ENCODE measurements at places on chromosomes 2 and 18. TPM values are rescaled to one million over a fixed set of nuclear protein-coding genes. Genes with fewer than 3 reads are reported as not detected.

- DNase-seq, result no peak
Measured at GRCh38 chr2:27772804-27773203, 1.3 kb downstream of the MRPL33 start.

- no peak for DNase-seq
Measured at GRCh38 chr2:99881901-99882591, 260.3 kb downstream of the AFF3 start.

- DNase-seq, result no peak
Measured at GRCh38 chr2:38178556-38179419, 102.8 kb upstream of the CYP1B1 start.

The CUL3 gene
- 34.6 TPM for total RNA-seq

All from left lobe of liver (tissue), 2 donors.